ENCODE measurements at places on chromosomes 4 and X. TPM values are rescaled to one million over a fixed set of nuclear protein-coding genes. Genes with fewer than 3 reads are reported as not detected.

Gene CDKL5
- total RNA-seq = 5.1 TPM

Gene CNKSR2
- not detected for total RNA-seq

Gene PFKFB1
- total RNA-seq = 0.13 TPM

Gene TADA2B
- 9.4 TPM for total RNA-seq

Gene ZCCHC18
- 3.3 TPM for total RNA-seq

Gene ATP8A1
- 66.1 TPM for total RNA-seq

Gene SYP
- 0.13 TPM for total RNA-seq

Gene SPINK2
- total RNA-seq = not detected

Gene ENPP6
- total RNA-seq = under 0.01 TPM

Gene MAPK10
- total RNA-seq = 0.13 TPM

Gene DCAF8L2
- total RNA-seq = not detected

Gene PCDH7
- total RNA-seq = 0.51 TPM

Gene H2BW2
- total RNA-seq = not detected

Gene PRSS12
- total RNA-seq = 17.8 TPM

Gene CLDN2
- not detected for total RNA-seq

Gene HSFX4
- not detected for total RNA-seq

Gene ENPEP
- under 0.01 TPM for total RNA-seq

Gene WAS
- not detected for total RNA-seq

Gene MAGEA11
- total RNA-seq = not detected
